Stomach (tissue), 19 donors: ENCODE measurements at places on chromosomes 3 and 15. TPM values are rescaled to one million over a fixed set of nuclear protein-coding genes. Genes with fewer than 3 reads are reported as not detected.

PLSCR5 gene
- not detected for total RNA-seq

A4GNT gene
- total RNA-seq = not detected

MITF gene
- total RNA-seq = 22.7 TPM

CISH gene
- 1.8 TPM for total RNA-seq

TRAIP gene
- 2.3 TPM for total RNA-seq

LMAN1L gene
- total RNA-seq = not detected

GABRB3 gene
- total RNA-seq = not detected

ARPIN gene
- 12.0 TPM for total RNA-seq

MEGF11 gene
- 0.92 TPM for total RNA-seq

STARD9 gene
- 18.7 TPM for total RNA-seq

UPK1B gene
- total RNA-seq = not detected

PDCD7 gene
- total RNA-seq = 63.4 TPM

AADACL2 gene
- total RNA-seq = not detected

GOLGA6L7 gene
- not detected for total RNA-seq

DNAH1 gene
- total RNA-seq = 57.6 TPM

LINGO1 gene
- 0.58 TPM for total RNA-seq

TMCO5A gene
- not detected for total RNA-seq

SLC38A3 gene
- not detected for total RNA-seq

ZNF445 gene
- total RNA-seq = 8.2 TPM

P2RY1 gene
- total RNA-seq = 10.5 TPM

EPHA3 gene
- 33.9 TPM for total RNA-seq

KBTBD8 gene
- not detected for total RNA-seq

DNA sequence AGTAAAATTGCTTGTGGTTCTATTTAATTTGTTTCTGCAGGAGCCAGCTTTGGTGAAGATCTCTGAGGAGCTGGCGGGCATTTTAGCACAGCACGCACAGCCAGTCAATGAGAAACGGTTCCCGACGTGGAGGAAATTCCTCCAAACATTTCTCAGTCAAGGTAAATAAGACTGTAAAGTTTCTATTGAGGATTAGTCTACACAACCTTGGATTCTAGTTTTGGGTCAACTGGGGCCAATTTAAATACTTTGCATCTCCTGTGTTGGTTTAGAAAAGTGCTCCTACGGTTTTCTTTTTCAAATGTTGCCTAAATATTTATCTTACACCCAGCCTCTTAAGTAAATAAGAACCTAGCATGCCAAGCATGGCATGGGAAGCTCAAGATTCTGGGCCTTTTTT is 104.0 kb upstream of the C15orf61 start:
- no peak for DNase-seq

- DNase-seq = no peak
Measured at GRCh38 chr15:29550834-29551465, 271.3 kb downstream of the TJP1 start.

DNA sequence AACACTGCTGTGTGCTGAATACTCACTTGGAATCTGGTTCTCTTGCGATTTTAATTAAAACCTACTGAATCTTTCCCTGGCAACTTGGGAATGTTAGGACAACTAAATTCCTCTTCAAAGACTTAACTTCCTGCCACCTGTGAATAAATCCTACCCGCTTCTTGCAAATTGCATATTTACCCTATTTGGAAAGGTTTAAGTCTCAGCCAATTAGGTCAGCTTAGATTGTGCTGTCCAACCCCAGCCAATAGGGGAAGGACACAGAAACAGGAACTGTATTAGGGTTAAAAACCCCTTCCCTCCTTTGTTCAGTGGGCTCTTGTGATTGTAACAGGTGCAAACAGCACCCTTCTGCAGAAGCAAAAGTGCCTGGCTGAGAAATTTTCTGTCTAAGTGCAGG is 38.6 kb upstream of the FSTL1 start:
- DNase-seq = no peak

- DNase-seq = no peak
Measured at GRCh38 chr15:46344915-46345314, 710.1 kb downstream of the SQOR start.

DNA sequence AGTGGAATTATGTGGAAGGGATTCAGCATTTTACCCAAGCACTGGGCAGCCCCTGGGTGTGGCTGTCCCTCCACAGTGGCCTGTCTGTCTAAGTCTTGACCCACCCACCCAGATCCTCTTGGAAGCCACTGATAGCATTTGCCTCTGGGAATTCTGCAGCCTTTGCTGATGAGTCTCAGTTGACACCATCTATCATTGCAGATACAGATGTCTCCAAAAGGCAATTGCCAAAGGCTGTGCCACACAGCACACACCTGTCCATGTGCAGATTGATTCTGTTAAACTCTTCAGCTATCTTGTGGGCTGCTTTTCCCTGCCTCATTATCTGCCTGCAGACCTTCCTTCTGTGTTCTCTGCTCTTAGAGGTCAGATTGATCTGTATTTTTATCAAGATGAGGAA is 18.1 kb downstream of the CX3CR1 start:
- DNase-seq = no peak

- DNase-seq = no peak
Measured at GRCh38 chr3:46677411-46677726, 16.1 kb downstream of the ALS2CL start.

DNA sequence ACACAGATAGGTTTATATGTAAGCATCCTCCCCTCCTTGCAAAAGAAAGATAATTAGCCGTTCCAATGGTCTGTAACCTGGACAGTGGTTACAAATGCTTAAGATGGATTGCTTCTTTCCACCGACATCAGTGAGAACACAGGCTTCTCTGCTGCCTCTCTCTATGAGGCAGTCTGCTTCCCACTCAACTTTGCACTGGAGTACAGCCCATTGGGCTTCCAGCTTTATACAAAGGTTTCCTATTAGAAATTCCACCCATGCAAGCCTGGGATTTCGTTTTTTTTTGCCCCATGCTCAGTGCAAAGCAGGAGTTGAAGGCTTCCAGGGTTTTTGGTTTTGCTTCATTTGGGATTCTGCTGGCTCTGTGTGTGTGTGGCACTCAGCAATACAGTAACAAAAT is 47.3 kb upstream of the C3orf22 start:
- no peak for DNase-seq

GRCh38 chr3:119294696-119295671 is 801 bp downstream of the ARHGAP31 start:
- no peak for DNase-seq

DNA sequence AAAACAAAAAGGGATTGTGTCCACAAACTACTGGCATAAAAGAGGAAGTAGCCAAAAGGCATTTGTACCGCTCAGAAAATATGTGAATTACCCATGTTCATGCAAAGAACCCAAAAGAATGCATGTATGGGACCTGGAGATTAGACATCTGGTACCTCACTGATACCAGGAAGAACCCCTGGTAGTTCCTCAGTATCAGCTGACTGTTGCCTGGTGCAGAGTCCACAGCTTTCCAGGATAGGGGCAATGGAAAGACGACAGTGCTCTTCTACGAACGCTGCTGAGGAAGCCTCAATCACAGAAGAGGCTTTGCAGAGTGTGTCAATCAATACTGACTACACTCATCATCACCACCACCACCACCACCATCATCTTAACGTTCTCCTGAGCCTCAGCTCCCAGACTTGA is 63.3 kb downstream of the ATP8B4 start:
- DNase-seq = no peak

DNA sequence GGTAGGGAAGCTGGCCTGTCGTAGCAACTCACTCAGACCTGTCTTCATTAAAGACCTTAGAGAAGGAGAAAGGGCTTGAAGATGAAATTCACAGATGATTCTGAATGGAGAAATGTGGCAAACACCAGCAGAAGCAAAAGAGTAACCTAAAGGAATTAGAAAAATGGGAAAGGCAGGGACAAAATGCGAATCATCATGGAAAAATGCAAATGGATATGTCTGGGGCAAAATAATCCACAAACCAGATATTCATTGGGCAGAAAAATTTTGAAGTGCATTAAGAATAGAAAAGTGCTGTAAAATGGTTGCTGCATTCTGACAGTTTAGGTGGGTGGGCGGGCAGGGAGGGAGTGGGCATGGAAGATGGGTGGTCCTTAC is 156.9 kb upstream of the RASGRP1 start:
- DNase-seq = no peak

- DNase-seq = peak; percentile 90
Measured at GRCh38 chr3:117019082-117019713, 309.6 kb downstream of the TUSC7 start.

GRCh38 chr3:165103616-165104015 is 25.3 kb upstream of the SI start:
- no peak for DNase-seq

GRCh38 chr15:33310481-33311311 is at the start of gene RYR3:
Gene RYR3, plus strand, starts transcription at chr15:33310967. Its CDS starts 79 bp downstream, at chr15:33311046.
- peak; percentile 81 for DNase-seq

- DNase-seq = peak; percentile 53
Measured at GRCh38 chr3:46359733-46360493, 6.0 kb downstream of the CCR2 start.

- DNase-seq = peak; percentile 79
Measured at GRCh38 chr15:62495670-62496614, 330.9 kb upstream of the C2CD4B start.

DNA sequence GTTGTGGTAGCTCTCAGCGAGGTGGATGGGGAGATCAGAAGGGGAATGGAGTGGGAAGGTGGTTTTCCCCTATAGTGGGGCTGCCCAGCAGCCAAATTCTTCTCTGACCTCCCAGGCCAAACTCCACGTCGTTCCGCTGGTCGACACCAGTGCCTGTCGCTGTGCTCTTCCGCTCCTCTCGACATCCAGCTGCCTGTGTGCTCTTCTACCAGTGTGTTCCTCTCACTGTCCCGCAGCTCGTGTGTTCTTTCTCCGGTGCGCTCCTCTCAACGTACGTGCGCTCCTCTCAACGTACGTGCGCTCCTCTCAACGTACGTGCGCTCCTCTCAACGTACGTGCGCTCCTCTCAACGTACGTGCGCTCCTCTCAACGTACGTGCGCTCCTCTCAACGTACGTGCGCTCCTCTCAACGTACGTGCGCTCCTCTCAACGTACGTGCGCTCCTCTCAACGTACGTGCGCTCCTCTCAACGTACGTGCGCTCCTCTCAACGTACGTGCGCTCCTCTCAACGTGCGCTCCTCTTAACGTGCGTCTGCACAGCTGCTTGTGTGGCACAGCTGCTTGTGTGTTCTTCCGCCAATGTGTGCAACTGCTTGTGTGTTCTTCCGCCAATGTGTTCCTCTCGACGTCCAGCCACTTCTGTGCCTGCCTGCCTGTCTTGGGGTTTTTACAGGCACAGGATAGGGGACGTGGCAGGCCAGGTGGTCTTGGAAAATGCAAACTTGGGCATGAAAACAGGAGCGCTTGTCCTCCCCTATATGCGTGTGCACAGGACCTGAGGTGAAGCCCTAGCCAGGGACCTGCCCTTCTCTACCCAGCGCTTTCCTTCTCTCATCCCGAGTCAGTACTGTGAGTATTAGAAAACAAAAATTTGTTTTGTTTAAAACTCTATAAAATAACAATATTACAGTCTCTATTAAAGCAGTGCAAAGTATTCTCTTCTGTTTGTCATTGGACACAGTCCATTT is 991.1 kb downstream of the GBE1 start:
- DNase-seq = peak; percentile 36

DNA sequence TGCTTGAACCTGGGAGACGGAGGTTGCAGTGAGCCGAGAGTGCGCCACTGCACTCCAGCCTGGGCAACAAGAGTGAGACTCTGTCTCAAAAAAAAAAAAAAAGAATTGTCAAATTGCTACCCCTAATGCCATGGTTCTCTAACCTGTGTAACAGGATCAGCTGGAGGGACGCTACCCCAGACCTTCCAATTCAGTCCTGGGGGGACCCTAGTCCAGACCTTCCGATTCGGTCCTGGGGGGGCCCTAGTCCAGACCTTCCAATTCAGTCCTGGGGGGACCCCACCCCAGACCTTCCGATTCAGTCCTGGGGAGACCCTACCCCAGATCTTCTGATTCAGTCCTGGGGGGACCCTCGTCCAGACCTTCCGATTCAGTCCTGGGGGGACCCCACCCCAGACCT is 29.8 kb upstream of the MUC20 start:
- no peak for DNase-seq

- no peak for DNase-seq
Measured at GRCh38 chr3:28019740-28020139, 221.7 kb upstream of the CMC1 start.

- DNase-seq = no peak
Measured at GRCh38 chr3:76078101-76078500, 292.8 kb upstream of the ZNF717 start.

GRCh38 chr3:64266065-64266931 is 41.0 kb upstream of the PRICKLE2 start:
- DNase-seq = no peak
